HS-5 (cell line): ENCODE measurements at places on chromosomes 4 and X.

DNA sequence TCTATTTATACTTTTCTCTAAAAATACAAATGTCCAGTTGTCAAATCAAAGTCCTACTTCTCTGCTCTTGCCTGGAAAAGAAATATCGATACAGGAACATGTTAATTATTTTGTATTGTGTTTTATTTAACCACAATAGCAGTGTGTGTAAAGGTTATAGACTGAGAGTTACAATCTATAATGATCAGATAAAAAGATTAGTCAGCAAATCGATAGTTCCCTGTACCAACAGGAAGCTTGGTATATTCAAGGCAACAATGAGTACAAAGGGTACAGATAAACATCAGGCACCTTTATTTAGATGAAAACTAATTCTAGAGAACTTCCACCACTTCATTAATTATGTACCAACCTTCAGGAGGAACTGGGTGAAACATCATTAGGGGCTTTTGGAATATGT is 469.5 kb downstream of the GBA3 start:
- DNase-seq, result no peak

- no peak for DNase-seq
These were observed 235.1 kb downstream of the LDB2 start for GRCh38 chr4:16663307-16663706.

GRCh38 chr4:163932504-163932903 is 438.0 kb downstream of the TMA16 start:
- DNase-seq, result no peak

GRCh38 chrX:80423744-80424143 is 3.5 kb downstream of the TENT5D start:
- DNase-seq, result no peak

GRCh38 chr4:66911880-66912279 is 633.4 kb downstream of the CENPC start:
- DNase-seq, result peak; percentile 64
